RWPE1 (cell line): ENCODE measurements at places on chromosomes 2 and 18.
A peak's percentile ranks its signal among the peaks of the same experiment; 100 is the strongest.

DNA sequence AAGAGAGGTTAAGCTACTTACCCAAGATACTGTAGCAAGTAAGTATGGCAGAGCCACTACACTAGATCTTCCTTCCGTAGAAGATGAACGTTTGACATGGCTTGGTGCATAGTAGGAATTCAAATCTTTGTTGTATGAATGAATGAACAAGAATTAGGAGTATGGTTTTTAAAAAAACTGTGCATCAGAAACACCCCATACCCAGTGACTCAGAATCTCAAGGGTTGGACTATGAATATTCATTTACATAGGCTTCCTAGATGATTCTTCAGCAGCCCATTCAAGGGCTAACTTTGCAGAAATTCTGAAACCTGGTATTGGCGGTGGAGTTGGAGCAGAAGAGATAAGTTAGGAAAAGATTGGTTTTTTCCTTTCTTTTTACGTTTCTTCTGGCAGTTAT, 5.4 kb downstream of the ACTR3 start:
- DNase-seq, result no peak

DNA sequence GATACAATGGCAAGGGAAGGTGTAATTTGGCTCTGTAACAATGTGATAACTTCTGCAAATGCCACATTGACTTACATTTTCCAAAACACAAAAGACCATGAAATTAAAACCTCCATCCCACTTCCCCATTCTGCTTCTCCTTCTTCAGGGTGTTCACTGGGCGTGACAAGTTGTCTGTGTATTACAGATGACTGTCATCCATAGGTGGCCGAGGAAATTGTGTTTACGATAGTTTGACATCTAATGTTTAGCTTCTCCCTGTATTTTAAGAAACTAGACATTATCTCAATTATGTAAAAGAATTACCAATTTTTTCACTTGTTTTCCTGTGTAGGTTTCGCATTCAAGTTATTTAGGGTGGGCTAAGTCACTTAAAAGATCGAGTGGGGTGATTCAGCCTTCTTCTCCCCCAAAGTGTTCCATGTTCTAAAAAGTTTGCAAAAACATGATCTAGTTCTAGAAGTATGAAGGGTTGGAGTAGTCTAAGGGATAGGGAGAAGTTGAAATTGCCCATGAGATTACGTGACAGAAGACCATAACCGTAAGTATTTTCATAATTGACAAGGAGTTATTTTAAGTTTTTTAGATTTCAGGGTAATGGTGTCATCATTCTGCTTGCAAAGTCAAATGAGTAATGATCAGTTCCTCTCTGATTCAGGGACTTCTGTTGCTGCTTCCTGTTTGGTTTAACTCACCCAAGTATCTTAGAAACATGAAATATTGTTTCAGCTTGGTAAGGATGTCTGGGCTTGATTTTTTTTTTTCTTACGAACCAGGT, 25.2 kb upstream of the CYTIP start:
- DNase-seq, result peak; percentile 13

DNA sequence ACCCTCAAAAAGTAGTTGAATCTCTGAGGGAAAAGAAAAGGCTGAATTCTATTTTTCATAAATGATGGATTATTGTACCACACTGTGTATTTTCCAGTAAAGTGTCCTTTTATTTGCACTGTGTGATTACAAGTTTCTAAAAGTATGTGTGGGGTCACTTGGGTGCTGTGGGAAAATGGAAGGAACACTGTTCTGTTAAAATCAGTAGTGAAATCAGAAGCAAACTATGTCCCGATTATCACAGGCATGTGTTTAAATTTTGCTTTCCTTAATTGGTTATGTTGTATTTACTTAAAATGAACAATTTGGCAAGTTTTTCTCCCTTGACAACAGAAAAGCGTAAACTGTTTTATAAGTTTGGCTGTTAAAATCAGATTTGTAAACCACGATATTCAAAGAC, 353.1 kb downstream of the ARHGAP15 start:
- DNase-seq, result no peak

- peak; percentile 22 for DNase-seq
These were observed 80.2 kb downstream of the MREG start for GRCh38 chr2:215933151-215933550.

- DNase-seq, result no peak
These were observed 9.1 kb upstream of the IL1RN start for GRCh38 chr2:113118263-113118657.

DNA sequence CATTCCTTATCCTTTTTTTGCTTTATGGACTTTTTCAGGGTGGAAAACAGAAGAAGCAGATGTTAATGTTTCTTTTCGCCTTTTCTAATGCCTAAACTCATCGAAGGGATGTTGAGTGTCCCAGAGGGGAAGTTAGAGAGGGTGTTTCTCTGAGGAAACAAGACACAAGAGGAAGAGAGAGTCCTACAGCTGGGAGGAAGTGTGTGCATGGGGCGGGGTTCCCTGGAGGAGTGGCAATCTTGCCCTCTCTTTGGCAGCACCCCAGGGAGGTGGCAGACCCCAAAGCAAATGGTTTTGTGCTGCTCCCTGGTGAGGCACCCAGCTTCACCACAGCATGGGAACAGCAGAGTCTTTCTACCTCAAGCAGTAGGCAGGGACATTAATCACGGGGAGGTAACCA, 377.6 kb downstream of the RND3 start:
- no peak for DNase-seq

DNA sequence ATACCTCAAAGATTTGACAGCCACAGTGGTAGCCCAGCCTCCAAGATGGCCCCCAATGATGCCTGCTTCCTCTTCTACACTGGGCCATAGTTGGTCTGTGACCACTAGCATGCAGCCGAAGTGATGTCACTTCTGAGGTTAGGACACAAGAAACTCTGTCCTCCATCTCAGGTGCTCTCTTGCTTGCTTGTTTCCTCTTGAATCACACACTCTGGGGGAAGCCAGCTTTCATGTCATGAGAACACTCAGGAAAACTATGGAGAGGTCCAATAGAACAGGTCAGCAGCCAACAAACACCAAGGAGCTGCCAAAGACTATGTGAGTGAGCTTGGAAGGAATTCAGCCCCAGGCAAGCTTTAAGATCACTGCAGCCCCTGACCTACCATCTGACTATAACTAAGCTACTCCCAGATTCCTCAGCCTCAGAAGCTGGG, 3.3 kb upstream of the ADAM17 start:
- peak; percentile 64 for DNase-seq

DNA sequence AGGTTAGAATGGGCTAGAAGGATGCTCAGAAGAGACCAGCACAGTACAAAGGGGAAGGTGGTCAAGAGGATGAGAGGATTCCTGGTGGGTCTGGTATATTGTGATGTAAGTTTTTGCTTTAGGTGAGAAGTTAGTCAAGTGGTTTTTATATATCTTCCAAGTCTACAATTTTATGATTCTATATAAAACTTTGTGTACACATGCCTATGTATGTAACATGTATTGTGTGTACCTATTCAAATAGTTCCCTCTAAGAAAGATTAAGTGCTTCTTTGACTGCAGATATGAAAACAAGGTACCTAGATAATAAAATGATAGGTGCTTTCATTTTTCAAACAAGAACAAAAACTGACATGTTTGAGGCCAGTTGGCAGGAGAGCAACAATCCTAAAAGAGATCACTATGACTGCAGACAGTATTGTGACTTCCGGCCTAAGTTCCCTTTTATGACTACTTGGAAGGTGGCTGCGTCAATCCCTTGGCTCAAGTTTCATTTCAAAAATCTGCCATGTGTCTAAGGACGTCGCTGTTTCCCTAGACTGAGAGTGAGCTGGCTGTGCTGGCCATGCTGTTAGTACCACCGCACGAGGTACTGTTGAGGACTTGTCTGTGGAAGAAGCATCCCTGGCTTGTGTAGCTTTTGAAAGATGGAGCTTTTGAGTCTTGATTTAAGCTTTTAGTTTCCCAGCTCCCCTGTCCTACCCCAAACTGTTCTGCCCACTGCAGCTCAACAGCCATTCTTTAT, 123.1 kb downstream of the PRPF40A start:
- no peak for DNase-seq

DNA sequence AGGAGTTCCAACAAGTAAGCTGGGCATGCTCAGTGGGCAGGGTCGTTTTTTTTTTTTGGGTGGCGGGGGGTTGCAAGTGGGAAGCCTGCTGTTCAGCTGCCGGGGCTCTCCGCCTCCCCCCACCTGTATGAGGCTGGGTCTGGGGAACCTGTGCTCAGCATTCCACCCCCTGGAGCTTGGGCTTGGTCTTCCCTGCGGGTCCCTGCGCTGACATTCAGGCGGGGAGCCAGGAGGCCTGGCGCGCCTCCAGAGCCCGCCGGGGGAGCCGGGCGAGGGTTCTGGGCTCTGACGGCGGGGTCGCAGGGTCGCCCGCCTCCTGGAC, 822 bp upstream of the GPD2 start:
- DNase-seq, result no peak

GRCh38 chr2:184834699-184835397, 236.5 kb downstream of the ZNF804A start:
- DNase-seq, result no peak

- DNase-seq, result no peak
These were observed 1.1 kb downstream of the CHN1 start for GRCh38 chr2:175003875-175004729.

DNA sequence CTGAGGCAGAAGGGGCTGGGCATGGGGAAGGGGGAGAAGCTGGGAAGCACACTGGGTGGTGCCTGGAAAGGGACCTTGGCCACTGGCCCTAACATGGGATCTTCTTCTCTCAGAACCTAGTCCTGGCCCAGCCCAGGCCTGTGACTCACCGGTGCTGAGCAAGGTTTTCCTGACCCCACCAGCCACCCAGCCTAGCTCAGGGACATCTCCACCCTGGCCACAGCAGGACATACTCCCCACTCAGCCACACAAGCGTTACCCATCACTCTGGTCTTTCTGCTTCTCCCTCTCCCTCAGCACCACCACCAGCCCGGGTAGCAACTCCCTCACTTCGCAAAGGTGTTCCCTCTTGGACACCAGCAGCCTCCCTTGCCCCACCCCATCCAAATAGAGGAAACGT, 22.8 kb downstream of the TNS1 start:
- DNase-seq, result no peak

DNA sequence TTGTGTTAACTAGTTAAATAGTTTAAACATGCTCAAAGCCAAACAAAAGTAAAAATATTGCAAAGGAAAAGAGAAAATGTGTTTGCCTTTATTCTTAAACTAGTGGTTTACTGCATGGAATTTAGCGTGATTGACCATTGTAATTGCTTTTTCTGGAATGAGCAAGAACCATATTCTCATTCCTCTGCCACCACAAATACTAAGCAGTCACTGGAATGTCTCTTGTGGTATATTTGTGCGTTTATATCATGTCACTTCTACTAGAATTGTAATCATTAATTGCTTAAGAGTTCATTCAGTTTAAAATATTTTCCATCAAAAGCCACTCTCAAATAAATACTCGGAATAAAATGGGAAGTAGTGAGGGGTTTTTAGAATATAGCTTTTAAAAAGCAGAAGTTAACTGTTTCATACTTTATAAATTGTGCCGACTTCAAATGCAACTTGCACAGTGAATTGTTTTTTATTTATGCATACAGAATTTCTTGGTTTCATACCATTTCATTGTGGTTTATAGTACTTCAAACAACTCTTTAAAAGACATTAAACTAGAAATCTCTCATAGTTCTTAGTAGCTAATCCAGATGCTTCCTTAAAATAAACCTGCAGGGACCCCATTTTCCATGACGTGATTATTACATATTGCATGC, 288.1 kb downstream of the EPHA4 start:
- DNase-seq, result no peak

DNA sequence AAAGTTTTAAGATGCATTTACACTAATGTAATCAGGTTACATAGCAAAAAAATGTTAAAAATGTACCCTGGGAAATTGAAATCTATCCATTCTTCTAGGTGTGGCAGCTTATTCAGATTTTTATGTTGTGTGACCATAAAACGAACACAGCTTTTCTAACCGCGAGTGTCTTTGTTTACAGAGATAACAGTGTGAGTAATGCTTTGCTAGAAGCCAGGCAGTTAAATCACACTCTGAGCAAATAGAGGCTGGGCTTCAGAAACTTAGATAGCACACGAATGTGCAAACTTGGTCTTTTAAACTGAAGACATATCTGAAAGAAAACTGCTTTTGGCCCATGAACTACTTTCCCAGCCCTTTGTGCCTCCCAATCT, 116.1 kb downstream of the SPTBN1 start:
- DNase-seq, result peak; percentile 75

DNA sequence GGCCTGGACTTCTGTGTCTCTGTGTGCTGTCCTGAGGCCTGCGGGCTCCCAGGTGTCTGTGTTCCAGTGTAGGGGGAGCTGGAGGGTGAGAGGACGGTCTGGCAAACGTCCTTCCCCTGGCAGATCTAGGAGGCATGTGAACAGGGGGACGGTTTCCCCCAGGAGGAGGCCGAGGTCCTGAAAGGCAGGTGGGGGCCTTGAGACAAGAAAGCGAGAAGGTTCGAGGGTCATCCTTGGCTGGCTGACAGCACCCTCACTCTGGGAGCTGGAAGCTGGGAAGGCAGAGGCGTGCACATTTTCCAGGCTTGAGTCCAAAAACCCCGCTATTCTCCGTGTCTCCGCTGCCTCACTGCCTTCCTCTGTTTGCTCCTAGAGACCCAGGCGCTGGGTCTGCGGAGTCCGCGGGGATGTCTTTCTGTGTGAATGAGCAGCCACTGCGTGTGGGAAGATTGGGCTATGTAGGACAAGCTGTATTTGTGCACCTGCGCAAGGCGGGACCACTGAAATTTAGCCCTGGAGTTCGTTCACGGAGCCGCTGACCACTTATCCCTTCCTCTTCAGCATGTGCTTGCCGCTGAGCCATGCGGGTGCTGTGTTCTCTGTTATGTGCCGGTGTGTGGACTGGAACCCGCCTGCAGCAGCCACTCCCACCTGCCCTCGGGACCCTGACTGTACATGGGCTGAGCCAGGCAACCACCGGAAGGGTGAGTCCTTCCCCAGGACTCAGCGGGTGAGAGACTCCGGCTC, 43.7 kb downstream of the TWIST2 start:
- no peak for DNase-seq

DNA sequence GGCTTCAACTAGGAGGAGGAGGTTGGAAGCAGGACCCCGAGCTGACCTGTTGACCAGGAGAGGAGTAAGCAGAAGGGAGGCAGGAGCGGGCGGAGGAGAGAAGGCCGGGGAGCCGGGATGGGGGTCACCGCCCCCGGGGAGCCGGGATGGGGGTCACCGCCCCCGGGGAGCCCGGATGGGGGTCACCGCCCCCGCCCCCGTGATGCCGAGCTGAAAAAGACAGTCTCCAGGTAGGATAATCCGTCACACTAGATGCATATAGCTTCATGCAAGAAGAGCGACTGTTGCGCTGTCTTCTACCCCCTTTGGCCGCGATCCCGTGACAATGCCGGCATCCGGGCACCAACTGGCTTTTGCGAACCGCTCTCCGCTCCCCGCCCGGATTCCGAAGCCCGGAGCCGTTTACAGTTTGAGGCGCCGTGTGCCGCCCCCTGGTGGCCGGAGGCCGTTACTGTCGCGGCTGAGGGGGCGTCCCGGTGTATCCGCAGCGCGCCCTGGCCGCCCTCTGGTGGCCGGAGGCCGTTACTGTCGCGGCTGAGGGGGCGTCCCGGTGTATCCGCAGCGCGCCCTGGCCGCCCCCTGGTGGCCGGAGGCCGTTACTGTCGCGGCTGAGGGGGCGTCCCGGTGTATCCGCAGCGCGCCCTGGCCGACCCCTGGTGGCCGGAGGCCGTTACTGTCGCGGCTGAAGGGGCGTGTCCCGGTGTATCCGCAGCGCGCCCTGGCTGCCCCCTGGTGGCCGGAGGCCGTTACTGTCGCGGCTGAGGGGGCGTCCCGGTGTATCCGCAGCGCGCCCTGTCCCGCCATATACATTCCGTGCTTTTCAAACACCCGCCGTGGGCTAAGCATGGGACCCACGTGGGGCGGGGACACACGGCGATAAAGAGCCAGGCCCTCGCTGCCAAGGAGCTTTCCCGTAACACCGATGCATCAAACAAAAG, 89.6 kb downstream of the ACTR3 start:
- DNase-seq, result no peak
